ENCODE measurements at places on chromosomes 4 and X.

DNA sequence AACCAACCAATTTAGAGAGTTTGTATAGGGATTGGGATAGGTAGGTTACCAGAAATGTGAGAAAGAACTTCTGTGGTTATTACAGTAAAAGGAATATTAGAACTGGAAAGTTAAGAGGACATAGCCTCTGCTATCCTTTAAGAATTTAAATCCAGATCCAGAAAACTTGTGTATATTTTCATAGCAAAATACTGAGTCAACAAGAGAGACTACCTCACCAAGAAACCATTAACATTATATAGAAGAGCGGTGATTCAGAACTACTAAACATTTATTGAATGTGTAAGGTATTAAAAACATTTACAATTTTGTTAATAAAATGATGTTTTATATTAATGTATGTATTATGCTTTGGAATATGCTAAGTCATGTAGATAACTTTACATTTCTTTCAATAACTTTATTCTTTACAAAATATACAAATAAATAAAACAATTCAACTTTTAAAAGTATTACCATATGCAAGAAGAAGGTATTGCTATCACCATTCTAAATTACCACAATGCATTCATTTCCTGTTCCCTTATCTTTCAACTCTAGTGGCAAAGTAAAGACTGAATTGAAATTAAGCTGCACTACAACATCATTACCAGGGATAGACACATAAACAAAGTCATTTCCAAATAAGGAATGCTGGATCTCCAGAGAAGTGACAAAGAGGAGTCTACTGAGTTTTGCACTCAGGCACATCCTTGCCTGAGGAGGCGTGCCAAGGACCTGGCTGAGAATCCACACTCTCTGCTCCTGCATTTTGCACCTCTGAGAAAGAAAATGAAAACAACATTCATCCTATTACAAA is 6.1 kb upstream of the BDH2 start:
- DNase-seq = no peak

DNA sequence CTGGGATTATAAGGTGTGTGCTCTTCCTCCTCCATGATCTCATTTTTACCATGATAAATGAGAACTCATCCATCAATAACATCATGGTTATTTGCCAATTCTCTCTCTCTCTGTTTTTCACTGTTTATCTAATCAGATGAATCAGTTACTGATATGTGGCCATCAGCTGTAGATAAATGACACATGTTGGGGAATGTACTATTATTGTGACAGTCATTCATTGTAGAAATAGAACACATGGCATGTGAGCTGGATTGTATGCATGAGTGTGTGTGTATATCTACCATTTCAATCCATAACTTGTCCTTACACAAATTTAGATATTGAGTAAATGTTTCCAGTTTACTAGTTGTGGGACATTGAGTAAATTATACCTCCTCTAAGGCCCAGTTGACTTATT is 53.0 kb downstream of the OSTC start:
- no peak for DNase-seq

- no peak for DNase-seq
Measured at GRCh38 chr4:47719576-47719975, 118.3 kb downstream of the CORIN start.

GRCh38 chr4:124191329-124191728 is 521.2 kb downstream of the ANKRD50 start:
- DNase-seq = no peak

DNA sequence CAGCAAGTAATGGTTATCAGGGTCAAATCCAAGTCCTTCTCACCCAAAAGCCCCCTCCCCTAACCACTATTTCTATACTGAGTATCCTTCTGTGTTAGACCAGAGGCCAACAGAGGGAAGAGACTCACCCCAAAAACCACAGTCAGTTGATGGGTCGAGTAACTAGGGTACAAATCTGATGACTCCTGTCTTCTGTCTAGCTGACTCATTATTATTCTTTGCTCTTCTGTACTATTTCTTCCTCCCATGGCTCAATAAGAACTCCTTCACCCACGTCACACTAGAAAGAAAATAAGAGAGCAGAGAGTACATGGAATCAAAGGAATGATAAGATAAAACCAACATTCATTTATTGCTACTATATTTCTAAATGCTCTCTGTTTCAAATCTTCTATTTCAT is 2.0 kb downstream of the RAB40A start:
- no peak for DNase-seq

DNA sequence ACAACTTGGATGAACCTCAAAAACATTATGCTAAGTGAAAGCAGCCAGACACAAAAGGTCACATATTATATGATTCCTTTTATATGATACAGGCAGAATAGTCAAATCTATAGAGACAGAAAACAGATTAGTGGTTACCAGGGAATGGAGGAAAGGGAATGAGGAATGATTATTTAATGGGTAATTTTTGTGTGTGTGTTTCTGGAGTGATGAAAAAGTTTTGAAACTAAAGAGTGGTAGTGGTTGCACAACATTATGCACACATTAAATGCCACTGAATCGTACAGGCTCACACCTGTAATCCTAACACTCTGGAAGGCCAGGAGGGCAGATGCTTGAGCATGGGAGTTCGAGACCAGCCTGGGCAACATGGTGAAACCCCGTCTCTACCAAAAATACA is 19.6 kb upstream of the SOD3 start:
- DNase-seq = no peak

DNA sequence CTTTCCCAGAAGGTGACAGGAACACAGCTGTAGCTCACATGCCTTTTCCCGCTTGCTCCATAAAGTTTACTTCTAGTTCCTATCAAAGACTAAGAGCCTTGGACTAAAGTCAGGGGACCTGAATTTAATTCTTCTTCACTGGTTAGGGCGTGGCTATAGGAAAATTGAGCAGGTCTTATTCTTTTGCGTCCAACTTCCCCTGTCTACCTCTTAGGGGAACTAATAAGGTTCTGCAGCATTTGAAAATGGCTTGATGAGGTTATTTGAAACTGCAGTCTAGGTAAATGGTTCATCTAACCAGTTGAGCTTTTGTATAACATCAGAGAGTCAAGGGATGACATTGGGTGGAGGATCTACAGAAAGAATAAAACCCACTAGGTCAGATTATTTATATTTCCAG is 2.6 kb downstream of the ARHGAP10 start:
- DNase-seq = no peak

GRCh38 chrX:101208152-101208905 is 11.3 kb upstream of the DRP2 start:
- DNase-seq = no peak

DNA sequence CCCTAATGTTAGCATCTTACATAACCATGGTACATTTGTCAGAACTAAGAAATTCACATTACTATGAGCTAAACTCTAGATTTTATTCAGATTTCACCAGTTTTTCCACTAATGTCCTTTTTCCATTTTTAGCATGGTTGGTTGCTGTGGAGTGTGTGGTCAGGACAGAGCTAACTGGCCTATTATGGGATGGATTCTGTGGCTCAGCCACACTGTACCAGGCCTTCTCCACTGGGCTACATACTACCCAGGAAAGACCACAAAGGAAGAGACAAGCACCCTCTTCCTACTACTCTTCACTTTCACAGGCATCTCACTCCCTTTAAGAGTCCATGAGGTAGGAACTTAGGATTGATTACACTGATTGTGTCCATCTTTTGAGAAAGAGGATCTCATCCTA is 67.4 kb downstream of the ZNF827 start:
- no peak for DNase-seq

- DNase-seq = no peak
Measured at GRCh38 chr4:19494961-19495360, 756.7 kb upstream of the SLIT2 start.

DNA sequence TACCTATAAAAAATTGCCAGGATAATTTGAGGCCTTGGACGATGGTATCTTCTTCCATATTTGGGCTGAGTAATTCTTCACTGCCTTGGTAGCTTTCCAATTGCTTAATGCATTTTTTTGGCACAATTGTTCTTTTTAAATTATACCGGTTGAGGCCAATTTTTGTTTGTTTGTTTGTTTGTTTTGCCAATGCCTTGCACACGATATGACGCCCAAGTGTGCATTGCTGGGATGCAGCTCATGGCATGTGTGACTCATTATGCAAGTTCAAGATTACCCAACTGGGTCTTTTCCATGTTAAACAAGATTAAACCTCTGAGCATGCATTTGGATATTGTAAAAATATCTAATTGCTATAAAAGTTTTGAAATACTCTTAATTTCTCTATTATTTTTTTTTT is 71.1 kb upstream of the KCNIP4 start:
- DNase-seq = no peak

GRCh38 chrX:119604766-119605463 is 1.3 kb downstream of the NKRF start:
- no peak for DNase-seq

DNA sequence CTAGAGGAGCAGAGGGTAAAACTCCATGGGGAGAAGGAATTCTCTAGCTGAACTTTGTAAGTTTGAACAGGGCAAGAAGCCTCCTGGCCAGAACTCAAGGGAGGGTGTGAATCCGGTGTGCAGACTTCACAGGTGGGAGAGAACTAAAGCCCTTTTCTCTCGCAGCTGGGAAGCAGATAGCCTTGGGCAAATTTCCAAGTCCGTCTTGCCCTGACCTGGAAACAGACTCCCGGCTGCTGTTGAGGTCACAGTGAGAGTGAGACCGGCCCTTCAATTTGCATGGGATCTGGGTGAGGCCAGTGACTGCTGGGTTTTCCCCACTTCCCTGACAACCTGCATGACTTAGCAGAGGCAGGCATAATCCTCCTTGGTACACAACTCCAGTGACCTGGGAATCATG is 94.5 kb upstream of the ZNF827 start:
- no peak for DNase-seq

- no peak for DNase-seq
Measured at GRCh38 chr4:90126805-90127204, 389 bp upstream of the CCSER1 start.

GRCh38 chr4:15235135-15235534 is 192.7 kb upstream of the C1QTNF7 start:
- DNase-seq = no peak

DNA sequence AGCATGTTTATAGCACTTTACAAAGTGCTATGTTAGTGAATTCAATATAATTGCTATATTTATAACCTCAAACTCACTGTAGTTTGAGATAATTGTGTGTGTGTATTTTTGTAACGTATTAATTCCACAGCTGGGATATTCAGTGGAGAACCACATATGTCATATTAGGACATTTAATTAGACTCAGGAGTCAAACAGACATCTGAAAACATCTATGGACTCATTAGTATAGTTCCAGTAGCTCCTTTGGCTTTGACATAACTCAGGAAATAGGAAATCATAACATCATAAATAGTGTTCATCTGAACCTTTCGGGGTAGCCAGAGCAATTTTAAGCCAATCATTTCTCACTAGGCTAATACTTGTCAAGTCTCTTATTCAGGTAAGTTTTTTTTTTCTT is 38.8 kb downstream of the NAA11 start:
- no peak for DNase-seq

- DNase-seq = no peak
Measured at GRCh38 chr4:105389167-105389566, 84.7 kb downstream of the PPA2 start.

DNA sequence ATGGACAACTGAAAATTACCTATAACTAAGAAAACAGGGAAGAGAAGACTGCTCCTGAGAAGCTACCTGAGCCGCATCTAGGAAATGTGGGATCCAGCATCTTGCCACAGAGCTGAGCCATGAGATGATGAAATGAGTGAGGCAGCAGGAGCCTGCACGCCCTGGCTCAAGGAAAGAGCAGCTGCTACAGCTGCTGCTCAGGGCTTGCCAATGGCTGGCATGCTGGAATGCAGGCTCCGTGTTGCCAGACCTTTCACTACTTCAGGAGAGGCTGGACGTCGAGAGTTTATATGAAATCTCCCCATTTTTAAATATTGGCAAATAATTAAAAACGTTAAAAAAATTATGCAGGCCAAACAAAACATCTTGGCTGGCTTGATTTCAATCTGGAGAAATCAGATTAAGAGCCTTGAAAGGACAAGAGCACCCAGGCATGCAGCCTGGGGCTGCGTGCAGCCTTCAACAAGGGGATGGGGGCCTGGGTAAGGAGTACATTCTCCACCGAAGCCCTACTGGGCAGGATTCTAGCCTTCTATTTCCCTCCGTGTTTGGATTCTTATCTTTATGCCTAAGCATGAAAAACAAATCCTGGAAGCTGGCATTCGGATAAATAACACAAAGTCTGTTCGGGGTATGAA is 227.6 kb downstream of the NR3C2 start:
- no peak for DNase-seq

GRCh38 chr4:67886281-67886680 is 2.5 kb upstream of the TMPRSS11D start:
- DNase-seq = no peak

- DNase-seq = no peak
Measured at GRCh38 chr4:181946902-181947301, 296.3 kb upstream of the TENM3 start.

- DNase-seq = no peak
Measured at GRCh38 chrX:136030303-136031191, 45.3 kb downstream of the SLC9A6 start.

- no peak for DNase-seq
Measured at GRCh38 chr4:90189946-90190345, 62.8 kb downstream of the CCSER1 start.

DNA sequence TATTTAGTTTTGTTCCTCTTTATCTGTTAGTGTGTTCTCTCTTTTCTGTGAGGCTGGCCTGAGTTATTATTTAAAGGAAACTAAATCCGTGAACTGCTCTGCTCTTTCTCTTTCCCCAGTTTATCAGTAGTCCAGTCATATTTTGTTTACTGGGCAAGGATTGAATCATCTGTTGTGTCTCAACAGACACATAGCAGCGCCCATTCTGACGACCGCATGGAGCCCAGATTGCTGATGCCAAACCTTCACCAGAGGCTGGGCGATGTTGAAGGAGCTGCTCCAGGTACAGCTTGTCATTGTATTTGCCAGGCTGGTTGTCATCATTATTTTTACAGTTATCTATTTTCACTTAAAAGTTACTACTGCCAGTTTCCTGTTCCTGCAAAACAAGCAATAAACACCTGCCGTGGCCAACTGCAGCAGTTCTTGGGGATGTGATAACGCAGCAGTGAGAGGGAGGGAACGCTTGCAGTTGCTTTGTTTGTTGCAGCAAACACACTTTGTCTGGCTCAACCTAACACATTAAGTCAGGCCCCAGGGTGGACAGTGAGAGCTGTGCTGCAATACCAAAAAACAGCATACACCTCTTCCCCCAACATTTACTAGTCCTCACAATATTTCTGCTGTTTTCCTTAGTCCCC is 10.1 kb downstream of the REELD1 start:
- DNase-seq = no peak

DNA sequence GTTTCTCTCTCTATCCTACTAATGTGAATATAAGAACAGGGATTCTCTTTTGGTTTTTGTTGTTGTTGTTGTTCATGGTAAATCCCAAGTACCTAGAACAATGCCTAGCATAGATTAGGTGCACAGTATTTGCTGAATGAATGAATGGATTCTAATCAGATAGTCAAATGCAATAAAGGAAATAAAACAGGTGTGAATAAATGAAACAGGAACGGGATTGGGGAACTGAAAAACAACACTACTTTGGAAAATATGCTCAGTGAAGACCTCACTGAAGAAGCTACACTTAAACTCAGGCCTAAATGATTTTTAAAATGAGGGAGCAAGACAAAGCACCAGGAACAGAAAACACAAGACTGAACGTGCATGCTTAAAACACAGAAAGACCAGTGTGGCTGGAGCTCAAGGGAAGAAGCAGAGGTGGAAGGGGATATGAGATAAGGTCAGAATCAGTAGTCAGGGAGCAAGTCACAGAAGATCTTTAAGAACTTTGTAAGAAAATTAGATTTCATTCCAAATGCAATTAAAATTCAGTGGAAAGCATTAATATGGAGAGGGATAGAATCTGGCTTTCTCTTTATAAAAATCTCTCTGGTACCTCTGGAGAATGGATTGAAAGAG is 144.7 kb downstream of the ZAR1 start:
- DNase-seq = no peak

Measured in NCI-H187 (cell line).